ENCODE measurements at places on chromosomes 1 and 21.

DNA sequence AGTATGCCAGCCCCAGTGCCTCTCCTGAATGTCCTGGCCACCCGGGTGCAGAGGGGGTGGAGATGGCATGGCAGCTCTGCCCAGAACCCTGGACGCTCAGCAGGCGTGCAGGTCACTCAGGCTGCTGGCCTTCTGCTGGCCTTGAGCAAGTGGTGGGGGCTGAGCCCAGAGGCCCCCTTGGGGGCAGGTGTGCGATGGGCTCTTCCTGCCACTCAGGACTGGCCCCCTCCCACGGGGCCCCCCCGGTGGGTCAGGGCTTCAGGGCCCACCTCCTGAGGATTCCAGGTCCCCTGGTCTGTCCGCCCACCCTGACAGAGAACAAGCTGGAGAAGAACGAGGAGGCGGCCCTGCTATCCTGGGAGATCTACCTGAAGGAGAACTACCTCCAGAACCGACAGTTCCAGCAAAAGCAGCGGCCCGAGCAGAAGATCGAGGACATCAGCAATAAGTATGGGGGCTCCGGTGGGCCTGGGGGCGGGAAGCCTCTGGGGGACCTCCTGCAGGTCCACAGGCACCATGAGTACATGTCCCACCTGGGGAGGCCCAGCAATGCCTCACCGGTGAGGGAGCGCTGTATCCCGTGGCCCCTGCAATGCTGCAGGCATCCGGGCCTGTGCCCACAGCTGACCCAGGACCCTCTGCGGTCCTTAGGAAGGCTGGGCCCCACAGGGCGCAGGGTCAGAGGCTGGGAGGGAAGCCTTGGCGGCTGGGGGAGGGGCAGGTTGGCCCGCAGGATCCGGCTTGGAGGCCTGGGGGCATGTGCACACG, 37.0 kb upstream of the LRRC3 start:
- no peak for DNase-seq

GRCh38 chr1:70504821-70505193, 93.7 kb downstream of the CTH start:
- DNase-seq, result no peak

GRCh38 chr1:9873992-9874391, 36.1 kb downstream of the CTNNBIP1 start:
- no peak for DNase-seq

GRCh38 chr21:33677450-33677849, 35.1 kb downstream of the ITSN1 start:
- DNase-seq, result no peak

- DNase-seq, result no peak
Measured at GRCh38 chr1:22257290-22258275, 114.7 kb upstream of the WNT4 start.
